ENCODE measurements at places on chromosomes 7 and 10.
A peak's percentile ranks its signal among the peaks of the same experiment; 100 is the strongest.

DNA sequence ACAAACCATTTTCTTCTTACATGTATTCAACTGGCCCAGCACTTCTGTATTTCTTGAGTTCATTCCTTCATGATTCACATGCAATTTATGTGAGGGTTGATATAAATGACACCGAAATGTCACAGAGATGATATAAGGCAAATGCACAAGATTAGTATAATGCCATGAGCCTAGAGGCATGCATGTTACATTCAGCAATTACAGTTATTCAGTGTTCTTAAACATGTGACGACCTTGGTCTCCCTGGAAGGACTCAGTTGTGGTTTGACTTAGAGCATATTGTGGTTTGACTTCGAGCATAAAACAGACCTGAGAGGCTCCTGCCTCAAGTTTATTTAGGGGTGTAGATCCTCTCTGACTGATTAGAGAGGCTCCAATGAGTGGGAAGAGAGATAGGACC, 752.1 kb upstream of the POM121L12 start:
- no peak for DNase-seq

DNA sequence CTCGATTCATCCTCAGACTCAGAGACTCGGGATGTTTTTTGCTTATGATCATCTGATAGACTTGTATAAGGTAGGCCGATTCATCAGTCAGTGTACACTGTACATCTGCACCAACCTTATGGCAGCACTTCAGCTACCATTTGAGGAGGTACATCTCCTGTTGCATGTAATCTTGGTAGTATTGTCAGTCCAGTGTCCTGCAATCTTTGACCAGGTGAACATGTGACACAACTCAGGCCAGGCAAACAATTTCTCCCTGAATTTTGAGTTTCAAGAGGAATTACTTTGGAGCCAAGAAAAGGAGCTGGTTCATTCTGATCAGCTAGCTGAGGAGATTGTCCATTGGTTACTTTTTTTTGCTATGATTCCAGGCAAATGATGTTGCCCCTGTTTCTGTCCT, 19.7 kb upstream of the WASL start:
- DNase-seq: no peak

DNA sequence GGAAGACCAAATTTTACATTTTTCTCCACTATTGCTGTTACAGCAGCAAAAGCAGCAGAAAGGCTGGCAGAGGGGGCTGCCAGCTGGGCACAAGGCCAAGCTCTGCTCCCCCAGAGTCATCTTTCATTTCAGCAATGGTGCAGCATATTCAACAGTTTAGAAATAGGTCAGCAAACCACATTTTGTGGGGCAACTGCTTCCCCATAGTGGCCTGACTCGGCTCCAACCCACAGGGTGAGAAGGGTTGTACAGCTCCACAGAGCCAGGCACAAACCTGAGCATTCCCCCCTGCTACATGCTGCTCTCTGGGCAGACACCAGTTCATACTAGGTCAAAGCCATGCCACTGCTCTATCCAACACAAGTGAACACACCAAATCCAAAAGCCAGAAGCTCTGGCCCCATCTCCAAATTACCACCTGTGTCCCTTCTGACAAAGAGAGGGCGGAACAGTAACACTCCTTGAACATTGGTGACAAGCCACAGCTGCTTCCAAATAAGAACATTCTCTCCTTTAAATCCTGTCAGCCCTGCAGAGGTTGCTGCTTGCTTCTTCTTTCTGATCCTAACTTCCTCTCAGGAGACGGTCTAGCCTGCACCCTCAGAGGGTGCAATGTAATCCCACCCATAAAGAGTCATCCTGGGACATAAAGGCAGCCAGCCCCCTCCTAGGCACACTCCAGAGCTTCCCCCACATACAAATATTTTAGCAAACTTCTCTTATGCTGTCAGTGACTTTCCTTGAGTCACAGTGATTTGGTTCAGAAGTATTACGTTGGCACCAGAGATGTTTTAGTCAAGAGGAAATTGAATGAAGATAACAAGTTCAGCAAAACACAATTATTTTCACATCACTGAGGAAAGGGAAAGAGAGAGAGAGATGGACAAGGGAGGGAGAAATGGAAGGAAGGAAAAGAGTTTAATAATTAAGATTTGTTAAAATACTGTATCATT, 39.0 kb upstream of the SLIT1 start:
- DNase-seq: no peak

- no peak for DNase-seq
Observed at GRCh38 chr7:99381664-99382075, 7.1 kb downstream of the ARPC1B start.

DNA sequence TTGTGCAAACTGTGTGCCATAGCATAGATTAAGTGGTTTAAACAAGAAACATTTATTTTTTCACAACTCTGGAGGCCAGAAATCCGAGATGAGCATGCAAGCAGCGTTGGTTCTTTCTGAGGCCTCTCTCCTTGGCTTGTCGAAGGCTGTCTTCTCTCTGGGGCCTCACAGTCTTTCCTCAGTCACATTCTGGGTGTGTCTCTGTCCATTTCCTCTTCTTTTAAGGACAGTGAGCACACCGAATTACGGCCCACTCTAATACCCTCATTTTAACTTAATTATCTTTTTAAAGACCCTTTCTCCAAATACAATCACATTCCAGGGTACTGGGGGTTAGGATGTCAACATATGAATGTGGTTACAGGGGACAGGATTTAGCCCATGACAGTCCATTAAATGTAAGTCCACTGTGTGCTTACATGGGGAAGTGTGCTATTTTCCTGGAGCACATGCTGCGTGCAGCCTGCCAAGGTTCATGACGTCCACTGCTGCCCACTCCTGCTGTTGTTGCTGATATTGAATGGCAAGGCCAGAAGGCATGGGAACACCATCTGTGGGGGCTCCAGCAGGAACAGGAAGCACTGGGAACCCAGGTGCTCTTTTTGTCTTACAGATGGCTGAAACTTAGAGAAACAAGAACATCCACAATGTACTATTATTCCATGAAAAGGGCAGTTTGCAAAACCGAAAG, 365.5 kb downstream of the GALNT17 start:
- no peak for DNase-seq

DNA sequence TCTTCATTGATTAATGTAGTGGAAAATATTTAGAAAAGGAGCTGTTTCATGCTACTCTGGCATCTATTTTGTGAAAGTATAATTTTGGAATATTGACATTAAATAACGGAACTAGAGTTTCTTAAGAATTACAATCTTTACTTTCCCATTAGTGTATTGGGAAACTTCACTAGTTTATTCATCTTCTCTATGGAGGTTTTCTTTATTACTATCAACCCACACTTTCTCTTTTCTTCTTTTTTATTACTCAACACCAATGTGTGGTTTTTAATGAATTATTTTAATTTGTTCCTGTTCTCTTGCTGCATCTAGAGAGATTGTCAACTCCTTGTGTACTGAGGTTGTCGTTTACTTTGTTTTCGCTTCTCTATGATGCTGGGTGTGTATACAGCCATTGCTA, 20.4 kb upstream of the ITGB8 start:
- no peak for DNase-seq

GRCh38 chr10:108655057-108655456, 1268.3 kb downstream of the XPNPEP1 start:
- no peak for DNase-seq

DNA sequence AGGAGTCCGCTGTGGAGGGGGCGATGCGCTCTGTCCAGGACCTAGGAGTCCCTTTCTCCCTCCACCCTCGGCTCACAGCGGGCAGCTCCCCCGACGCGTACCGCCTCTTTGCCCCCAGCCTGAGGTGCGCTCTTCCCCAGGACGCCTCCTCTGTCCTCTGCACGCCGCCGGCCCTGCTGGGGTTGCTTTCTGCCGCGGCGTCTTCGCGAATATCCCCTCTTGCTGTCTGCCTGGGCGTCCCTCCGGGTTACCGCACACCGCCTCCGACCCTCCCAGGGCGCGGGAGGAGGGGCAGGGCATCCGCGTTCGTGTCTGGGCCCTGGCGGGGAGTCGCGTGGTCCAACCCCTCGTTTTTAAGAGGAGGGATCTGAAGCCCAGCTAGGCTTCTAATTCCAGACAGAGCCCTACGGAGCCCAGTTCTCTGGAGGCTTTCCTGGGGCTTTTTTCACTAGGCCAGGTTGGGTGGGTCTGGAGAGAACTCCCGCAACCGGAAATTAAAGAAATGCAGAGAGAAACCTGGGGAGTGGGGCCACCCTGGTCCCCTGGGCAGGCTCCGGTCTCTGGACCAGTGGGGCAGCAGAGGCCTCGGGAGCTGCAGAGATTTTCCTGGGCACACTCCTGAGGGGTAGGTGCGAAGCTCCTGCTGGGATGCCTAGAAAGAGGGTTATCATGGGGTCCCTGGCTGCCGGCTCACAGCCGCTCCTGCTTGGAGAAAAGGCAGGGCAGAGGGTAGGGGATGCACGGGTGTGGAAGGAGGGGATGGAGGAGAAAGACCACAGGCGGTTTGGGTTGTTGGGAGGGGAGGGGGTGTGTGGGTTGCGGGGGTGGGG, 166.9 kb downstream of the UBE2H start:
- no peak for DNase-seq

DNA sequence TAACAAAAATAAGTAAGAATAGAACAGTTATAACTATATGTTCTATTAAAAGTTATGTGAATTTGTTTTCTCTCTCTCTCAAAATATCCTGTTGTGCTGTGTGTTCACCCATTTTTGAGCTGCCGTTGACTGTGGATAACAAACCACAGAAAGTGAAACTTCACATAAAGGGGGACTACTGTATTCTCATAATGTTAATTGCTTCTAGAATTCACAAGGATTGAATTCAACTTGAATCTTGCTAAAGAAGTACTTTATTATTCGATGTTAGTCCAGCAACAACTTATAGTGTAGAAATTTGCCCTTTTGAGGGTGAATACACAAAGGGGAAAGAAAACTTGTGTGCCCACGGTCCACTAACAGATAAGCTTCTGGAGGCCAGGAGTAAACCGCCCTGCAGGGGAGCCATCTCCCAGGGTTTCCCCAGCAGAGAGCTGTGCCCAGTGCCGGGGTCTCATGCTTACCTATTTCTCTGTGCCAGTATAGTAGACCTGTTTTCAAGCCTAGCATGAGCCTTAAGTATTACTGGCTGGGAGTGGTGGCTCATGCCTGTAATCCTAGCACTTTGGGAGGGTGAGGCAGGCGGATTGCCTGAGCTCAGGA, 87.1 kb downstream of the KAT6B start:
- no peak for DNase-seq

DNA sequence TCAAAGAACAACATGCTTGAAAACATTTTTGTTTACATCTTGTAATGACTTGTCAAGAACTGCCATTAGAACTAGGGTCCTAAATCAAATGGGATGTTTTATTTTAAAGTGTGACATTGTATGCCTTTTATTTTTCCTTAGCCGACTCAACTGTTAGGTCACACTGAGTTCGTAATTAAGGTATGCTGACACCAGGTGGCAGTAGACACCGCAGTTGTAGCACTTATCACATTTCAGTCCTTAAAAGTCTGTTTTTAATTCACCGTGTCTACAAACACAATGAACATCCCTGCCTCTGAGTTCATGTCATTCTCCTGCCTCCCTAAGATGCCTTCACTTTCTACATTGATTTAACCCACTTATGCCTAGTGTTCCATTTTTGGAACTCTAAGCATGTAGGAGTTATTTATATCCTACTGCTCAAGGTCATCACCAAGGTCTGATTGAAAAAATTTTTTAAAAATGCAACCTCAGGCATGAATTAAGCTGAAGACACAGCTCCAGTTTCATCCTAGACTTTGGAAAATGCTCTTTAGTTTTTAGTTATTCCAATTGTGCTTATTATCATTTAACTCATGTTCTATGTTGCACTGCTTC, 186.1 kb downstream of the BMPER start:
- DNase-seq: peak; percentile 49

DNA sequence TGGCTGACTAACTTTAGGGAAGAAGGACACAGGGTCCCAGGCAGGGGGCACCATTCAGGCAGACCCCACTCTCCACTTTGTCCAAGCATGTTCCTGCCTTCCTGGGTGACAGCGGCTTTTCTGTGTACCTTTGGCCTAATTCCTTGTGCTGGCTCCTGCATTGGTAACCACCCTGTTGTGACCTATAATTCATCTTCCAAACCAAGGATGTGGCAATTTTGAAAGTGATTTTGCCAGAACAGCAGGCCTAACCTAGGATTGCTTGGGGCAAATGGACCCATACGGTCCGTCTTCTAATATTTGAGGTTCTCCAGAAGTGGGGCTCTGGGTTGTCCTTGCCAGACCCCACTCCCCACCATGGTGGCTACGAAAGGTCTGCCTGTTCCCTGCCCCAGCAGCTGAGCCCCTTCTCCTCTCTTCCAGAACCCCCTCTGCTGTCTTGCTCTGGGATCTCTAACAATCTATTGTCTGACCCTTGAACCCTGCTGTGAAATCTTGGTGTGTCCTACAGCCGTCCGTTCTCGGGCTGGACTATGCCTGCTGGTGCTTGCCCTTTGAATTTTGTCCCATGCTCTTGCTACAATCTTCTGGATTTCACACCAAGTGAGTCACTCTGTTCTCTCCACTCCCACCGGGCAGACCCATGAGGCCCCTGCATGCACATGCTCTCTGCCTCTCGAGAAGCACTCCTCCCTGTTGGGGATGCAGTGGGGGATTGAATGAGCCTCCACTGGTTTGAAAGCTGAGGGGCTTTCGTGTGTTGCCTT, 316.0 kb downstream of the CXCL12 start:
- no peak for DNase-seq

- no peak for DNase-seq
Observed at GRCh38 chr10:44263771-44264170, 121.1 kb downstream of the CXCL12 start.

DNA sequence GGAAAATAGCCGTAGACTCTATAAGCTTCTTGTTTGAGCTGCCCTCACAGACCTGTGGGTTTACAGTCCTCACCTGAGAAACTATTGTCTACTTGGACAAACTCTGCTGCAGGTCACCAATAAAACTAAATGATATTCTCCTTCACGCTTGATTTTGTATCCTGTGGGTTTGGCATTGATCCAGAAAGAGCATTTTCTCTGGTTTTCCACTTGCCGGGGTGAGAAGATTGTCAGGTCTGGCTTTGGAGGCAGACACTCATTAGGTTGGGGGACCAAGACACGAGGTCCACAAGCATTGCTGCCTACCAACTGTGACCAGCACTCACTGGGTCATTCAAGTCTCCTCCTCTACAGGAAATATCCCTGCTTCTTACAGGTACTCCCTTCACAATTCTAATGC, 68.5 kb downstream of the CDC14C start:
- DNase-seq: no peak

DNA sequence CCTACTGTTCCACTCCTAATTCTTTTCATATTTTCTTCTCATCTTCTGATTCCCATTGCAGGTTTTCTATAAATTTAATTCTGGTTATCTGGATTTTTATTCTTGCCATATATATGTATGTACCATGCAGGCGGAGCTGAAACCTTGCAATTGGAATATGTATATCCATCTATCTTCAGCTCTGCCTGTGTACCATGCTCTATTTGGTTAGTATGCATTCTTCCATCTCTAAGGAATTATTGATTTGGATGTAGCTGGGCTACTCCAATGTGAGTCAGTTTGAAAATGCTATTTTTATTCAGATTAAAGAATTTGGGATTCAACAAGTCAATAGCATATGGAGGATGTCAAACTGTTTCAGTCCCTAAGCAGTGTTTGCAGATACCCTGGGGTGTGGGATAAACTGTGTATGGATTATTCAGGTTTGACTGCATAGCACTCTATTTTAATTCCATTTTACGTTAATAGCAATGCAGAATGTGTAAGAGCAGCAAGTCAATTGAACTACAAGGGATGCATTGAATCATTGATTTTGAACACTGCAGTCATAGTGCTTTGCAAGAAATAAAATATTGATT, 528.1 kb upstream of the FZD8 start:
- DNase-seq: no peak
